ENCODE measurements at places on chromosomes 6 and 20.

DNA sequence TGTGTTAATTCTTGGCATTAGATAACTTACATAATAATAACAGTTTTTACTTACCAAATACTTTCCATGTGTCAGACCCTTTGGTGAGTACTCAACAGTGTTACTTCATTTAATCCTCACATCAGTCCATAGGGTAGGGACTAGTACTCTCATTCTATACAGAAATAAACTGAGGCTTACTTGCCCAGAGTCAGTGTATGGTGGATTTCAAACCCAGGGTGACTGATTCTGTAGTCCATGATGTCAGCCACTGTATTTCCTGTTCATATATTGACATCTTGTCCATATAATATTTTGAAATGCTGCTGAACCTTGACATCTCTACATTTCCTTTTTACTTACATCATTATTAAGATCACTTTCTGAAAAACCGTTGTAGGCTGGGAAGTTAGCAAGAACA is 2.5 kb upstream of the PNLDC1 start:
- no peak for DNase-seq

GRCh38 chr6:148700741-148701311 is 46.0 kb upstream of the UST start:
- peak; percentile 26 for DNase-seq

DNA sequence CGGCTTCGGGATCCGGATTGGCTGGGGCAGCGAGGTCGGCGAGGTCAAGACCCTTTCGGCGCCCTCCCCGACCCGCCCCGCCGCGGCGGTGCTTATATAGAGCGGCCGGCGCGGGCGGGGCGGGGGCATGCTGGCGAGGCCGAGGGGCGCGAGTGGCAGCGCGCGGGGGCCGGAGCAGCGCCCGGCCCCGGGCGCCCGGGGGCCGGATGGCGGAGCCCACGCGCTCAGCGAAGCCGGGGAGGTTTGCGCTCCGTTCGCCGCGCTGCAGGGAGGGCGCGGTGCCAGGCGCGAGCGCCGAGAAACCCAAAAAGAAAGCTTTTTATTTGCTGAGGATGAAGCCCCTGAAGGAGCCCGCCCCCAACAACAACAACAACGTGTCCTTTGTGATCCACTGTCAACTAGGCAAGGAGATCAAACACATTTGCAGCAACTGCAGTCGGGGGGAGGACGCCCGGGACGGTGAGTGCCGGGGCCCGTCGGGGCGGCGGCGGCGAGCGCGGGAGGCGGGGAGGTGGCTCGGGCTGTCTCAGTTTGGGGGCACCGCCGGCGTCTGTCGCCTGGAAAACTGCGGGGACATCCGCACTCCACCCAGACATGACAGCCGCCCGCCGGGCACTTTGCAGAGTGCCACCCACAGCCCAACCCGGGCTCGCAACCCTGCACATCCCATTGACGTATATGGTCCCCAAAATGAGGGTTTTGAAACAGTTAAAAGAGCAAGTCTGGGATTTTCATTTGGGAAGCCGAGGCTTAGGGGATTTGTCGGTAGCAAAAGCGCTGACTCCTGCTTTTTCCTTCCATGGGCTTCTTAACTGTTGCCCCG is 297.3 kb downstream of the PHACTR1 start:
- no peak for DNase-seq

DNA sequence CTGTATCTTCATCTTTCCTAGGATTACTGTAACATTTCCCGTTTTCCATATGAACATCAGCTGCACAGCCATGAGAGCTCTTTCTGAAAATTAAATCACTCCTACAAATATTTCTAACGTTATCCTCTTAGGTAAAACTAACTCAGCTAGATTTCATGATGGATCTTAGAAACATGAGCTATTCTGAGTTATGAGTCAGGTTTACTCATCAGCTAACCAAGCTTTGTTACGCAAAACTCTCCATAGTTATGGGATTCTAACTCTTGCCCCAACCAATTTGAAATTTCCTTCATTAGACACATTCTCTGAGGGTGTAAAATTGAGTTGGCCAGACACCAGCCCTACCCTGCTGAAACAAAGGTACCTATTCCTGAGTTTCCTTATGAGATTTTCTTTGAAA is 14.0 kb downstream of the DEFB110 start:
- DNase-seq = no peak

DNA sequence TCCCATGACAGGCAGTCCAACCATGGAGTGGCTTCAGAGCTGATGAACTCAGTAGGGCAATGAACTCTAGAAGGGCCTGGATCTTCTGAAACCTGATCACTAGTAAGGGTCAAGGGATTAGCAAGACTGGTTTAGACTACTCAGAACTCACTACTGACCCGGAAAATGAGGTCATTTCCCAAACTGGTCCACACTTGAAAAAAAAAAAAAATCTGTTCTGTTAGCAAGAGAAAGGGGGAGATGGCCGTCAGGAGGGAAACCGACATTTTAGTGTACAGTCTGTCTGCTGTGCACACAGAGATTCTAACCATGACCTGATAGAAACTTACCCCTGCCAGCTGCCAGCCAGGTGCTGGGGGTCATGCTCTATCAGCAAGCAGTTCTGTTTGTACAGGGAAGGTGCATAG is 262.4 kb upstream of the AGPAT4 start:
- no peak for DNase-seq

DNA sequence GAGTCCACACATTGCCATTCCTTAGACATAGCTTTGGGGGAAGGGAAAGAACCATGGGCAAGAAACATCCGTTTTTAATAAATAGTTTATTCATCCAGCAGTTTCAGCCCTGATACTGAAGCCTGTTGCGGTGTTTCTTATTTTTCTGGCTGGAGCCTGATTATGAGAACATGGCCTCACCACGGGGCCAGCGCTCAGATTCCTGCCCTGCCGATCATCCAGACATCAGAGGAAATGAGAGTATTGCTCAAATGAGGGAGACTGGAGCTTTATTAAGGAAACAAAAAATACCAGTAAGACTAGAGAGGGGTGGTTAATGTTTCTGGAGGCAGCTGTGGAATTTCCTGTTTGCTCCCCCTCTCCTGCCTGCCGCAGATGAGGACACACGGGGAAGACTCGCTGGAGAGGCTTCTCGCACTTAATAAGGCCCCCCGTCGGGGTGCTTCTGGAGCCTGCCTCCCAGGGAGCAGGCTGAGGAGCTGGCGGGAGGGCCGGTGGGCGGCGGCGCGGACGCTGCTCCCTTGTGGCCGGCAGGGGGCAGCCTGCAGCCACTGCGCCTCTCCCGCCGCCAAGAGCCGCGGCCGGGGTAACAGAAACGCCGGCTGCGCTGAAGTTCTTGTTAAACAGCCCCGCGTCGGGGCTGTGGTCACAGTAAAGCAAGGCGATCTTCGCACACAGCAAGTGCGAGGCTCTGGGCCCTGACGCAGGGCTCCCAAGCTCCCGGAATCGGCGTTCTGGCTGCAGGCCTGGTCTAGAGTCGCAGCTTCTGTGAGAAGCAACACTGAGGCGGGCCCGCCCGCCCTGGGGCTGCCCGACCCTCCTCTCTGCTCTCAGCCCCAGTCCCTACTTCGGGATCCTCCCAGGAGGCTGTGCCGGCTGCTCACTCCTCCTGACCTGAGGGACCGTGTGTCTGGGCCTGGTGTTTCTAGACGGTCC is 17.5 kb downstream of the LEMD2 start:
- DNase-seq = peak; percentile 93

- no peak for DNase-seq
Measured at GRCh38 chr6:75531174-75531573, 37.6 kb upstream of the FILIP1 start.

DNA sequence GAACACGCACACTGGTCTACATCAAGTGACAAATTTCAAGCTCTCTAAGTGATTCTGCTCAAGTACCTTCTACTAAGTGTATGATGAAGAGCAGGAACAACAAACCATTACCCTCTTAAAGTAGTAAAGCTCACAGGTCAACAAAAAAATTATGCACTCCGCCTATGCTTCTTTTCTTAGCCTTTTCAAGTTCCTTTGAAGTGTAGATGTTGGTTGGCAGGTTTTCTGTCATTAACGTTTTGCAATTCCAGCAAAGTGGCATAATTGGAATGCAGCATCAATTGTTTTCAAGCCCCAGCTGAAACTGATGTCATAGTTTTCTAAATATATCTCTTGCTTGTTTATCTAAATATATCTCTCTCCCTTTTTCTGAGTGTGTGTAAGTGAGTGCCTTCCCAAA is 396.9 kb upstream of the EYS start:
- no peak for DNase-seq

- DNase-seq = no peak
Measured at GRCh38 chr6:41824571-41825569, 37.4 kb downstream of the TOMM6 start.

GRCh38 chr6:328924-329323 is 36.6 kb downstream of the DUSP22 start:
- no peak for DNase-seq

DNA sequence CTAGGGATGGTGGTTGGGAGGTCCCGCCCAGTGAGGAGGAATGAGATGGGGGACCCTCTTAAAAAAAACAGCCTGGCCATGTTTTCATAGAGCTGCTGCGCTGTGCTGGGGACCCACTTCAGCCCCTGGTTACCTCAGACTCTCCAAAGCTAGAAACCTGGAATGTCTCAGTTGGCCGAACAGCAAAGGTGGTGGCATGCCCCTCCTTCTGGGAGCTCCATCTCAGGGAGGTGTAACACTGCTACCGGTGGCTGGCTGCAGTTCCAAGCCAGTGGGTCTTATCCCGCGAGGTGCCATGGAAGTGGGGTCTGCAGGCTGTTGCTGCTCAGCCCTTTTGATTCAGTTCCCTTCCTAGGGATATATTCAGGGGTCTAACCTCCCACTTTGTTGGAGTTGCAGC is 35.7 kb upstream of the TFB1M start:
- DNase-seq = no peak

- no peak for DNase-seq
Measured at GRCh38 chr20:13809373-13809772, 24.5 kb downstream of the NDUFAF5 start.

- no peak for DNase-seq
Measured at GRCh38 chr6:21598674-21599023, 5.1 kb downstream of the SOX4 start.

DNA sequence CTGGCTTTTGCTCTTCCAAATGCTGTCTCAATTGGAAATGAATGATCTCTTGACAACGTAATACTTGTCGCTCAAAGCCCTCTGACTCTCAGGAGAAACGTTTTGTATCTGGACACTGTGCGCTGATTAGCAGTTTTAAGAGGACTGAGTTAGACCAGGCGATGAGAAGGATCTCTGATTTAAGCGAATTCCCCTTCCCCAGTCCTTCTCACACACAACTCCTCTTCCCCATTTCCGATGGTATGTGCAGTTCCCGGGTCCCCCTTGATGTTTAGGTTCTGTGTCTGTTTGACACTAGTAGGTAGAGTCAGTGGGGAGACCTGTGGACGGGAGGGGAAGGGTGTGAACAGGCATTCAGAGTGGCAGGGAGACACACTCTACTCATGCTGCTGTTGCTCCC is 2.5 kb downstream of the ZDHHC14 start:
- DNase-seq = no peak

DNA sequence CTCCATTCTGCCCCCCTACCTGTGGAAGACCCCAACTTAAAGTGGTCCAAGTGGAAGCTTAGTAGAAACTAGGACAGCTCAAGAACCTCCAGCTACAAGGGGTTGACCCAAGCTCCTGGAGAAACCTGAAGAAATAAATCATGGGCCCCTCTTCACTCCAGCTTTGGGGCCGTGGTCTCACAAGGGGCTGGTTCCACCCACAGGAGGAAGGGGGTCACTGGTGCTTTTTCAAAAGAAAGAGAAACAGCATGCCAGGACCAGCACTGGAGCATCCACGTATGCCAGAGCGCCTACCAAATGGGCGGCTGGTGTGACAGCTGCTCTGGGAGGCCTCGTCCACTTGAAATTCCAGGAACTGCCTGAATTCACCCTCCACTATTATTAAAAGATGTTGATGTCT is 14.4 kb upstream of the ANKRD60 start:
- no peak for DNase-seq

DNA sequence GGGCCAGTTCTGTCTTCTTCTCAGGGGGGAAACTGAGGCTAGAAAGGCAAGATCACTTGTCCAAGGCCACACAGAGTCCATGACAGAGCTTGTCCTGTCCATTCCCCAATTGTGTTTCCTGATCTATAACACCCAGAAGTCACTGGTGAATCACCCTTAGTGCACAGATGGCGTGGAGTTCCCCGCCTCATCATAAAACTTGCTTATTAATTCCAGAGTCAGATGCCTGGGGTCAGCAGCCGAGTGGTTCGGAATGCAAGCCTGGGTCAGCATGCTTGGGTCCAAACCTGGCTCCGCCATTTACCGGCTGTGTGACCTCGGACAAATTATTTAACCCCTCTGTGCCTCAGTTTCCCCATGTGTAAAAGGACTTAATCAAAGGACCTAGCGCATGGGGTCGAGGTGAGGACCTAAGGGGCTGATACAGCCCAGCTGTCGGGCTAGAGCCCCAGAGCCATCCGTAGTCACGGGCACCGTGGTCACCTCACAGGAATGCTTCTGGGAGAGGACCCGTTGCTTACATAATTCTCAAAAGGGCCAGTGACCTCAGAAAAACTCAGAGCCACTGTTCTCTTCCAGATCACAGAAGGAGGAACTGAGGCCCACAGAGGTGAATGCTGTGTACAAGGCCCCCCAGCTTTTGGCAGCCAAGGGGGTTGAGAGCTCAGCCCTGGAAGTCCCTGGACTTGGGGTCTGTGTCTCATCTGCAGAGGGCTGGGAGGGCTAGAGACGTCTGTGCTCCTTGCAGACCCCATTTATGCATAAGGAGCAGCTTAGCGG is 1.4 kb upstream of the ZBP1 start:
- no peak for DNase-seq

GRCh38 chr20:25309395-25310267 is 61.7 kb downstream of the PYGB start:
- no peak for DNase-seq

- DNase-seq = no peak
Measured at GRCh38 chr6:36445621-36446020, 2.8 kb downstream of the KCTD20 start.

- no peak for DNase-seq
Measured at GRCh38 chr6:123402052-123402451, 234.7 kb downstream of the TRDN start.

GRCh38 chr6:14706378-14706929 is 539.4 kb upstream of the JARID2 start:
- DNase-seq = no peak

DNA sequence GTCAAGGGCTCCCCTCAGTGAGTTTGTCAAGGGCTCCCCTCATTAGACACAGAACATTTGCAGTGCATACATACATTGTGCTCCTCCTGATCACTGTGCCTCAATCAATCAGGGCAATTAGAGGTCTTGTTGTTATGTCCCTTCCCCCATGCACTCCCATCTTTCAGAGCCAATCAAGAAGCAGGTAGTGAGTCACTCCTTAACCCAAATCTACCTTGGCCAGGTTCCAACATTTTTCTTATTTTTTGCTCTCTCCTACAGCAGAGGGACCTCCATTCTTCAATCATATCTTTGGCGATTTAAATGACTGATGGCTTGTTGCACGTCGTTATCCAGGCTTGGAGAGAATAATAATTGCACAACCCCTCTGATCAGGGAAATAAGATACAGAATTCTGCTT is 409.9 kb upstream of the SPTLC3 start:
- DNase-seq = no peak
